ENCODE measurements at places on chromosomes 16 and 17.

DNA sequence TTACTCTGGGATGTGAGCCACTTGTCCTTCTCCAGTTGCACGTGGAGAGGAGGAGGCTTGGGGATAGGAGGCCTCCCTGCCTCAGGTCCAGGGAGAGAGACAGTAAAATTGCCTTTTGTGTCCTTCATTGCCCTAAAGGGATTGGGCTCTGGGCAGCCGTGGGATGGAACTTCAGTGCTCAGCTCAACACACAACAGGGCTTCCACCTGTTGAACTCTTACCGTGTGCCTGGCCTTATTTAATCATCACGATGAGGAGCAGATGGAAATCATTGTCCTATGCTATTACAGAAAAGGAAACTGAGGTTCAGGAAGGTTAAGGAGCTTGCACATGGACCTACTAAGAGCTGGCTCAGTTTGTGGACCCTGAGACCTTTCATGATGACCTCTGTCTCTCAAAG lies 92.4 kb upstream of the CDC42EP4 start:
- DNase-seq = no peak

DNA sequence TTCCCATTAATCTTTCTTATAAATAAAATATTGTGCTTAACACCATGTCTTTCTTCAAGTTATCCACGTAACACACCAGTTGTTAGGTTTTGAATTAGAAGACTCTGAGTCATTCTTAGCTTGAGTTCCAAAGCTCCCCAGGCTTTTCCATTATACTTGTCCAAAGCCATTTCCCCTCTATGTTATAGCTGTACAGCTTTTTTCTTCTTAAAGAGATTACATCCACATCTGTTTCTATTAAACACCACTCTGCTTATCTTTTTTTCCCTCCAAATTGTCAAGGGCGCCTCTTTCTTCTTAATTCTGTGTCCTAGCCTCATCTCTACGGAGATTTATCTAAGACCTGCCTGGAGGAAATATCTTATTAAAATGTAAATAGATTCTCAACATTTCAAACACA lies 139.4 kb upstream of the CPHXL start:
- no peak for DNase-seq

- DNase-seq = no peak
Observed at GRCh38 chr17:79023180-79023705, 726 bp upstream of the C1QTNF1 start.

DNA sequence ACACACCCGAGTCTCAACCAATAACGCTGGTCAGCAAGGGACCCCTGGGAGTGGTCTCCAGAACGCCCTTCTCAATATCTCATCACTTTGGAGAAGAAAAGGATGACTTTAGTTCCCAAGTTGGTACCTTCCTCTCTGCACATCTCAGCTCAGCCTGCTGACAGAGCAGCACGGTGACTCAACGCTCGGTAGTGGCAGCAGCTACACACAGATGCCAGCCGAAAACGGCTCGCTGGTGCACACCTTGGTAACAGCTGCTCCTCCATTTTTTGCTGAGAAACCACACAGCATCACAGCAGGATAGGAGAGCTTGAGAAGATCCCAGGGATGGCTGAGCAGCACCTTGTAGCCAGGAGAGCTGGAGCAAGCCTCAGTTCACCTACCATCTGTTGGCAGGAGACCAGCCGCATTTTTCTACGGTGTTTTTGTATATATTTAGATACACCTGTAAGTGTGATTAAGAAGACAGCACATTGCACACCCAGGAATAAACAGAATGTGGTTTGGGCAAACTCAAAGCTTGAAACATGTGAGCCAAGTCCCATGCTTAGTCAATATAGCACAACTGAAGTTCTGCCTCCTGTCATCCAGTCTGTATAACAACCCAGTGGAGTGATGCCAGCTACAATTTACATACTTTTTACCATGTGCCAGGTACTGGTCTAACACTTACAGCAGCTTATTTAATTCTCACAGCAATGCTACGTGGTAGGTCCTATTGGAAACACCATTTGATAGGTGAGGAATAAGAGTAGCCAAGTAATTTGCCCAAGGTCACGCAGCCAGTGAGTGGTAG lies 83.8 kb upstream of the ERCC4 start:
- DNase-seq = no peak

- no peak for DNase-seq
Observed at GRCh38 chr17:48556576-48557401, 11.9 kb upstream of the HOXB2 start.
